ENCODE measurements at places on chromosomes 16 and 17.

DNA sequence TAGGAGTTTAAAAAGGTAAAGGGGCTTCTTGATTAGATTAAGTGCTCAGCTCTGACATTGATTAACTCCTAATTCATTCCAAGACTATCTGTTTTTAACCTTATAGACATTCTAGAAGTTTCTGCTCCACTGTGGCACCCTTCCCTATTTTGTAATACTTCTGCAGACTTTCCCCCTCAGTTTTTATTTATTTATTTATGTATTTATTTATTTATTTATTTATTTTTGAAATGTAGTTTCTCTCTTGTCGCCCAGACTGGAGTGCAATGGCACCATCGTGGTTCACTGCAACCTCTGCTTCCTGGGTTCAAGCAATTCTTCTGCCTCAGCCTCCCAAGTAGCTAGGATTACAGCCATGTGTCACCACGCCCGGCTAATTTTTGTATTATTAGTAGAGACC is 185.8 kb downstream of the PHKB start:
- DNase-seq = no peak

- DNase-seq = no peak
Measured at GRCh38 chr16:66574531-66574930, 4.7 kb upstream of the CMTM2 start.

DNA sequence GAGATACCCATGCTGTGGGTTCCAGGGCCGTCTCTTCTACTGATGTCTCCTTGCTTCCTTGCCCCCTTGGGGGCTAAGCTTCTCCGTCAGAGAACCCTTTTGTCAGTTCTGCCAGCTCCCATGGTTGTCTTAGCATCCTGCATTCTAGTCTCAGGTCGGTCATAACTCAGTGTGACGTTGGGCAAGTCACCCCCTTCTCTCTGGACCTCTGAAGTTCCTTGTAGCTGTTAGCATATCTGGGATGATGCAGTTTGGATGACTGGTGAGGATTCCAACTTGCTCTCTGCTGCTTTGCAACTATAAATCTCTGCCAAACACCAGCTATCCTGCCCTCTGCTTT is 8.9 kb upstream of the MYL4 start:
- no peak for DNase-seq

GRCh38 chr16:86222965-86223551 is 287.3 kb upstream of the FOXF1 start:
- DNase-seq = no peak

GRCh38 chr17:77555741-77556291 is 402.7 kb upstream of the TNRC6C start:
- no peak for DNase-seq

- no peak for DNase-seq
Measured at GRCh38 chr16:71439523-71439922, 2.3 kb downstream of the TLE7 start.

GRCh38 chr16:6947291-6947690 is 385.4 kb upstream of the RBFOX1 start:
- DNase-seq = no peak

GRCh38 chr17:76104896-76105231 is 1.3 kb upstream of the EXOC7 start:
- no peak for DNase-seq

DNA sequence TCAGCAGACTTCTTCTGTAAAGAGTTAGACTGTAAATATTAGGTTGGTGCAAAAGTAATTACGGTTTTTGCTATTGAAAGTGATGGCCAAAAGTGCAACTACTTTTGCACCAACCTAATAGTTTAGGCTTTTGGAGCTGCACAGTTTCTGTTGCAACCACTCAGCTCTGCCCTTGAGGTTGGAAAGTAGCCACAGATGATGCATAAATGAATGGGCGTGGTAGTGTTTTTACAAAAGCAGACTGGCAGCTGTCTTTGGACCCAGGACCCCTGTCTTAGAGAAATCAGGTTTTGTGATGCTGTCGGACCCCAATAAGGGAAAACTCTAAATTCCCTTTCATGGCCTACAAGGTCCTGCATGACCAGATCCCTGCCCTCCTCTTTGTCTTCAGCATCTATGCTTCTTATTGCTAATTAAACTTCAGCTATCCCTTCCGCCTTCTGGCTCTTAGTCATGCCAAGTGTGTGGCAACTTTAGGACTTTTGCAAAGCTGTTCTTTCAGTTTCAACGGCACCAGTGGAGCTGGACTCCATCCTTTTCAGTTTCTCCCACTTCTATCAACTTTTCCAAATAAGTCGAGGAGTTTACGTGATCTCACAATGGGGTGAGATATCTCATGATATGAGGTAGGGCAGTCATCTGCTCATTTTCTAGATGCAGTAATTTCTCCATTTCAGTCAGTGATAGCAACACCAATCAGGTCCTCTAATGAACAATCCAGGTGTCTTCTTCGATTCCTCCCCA is 232.3 kb downstream of the XYLT1 start:
- DNase-seq = peak; percentile 29

DNA sequence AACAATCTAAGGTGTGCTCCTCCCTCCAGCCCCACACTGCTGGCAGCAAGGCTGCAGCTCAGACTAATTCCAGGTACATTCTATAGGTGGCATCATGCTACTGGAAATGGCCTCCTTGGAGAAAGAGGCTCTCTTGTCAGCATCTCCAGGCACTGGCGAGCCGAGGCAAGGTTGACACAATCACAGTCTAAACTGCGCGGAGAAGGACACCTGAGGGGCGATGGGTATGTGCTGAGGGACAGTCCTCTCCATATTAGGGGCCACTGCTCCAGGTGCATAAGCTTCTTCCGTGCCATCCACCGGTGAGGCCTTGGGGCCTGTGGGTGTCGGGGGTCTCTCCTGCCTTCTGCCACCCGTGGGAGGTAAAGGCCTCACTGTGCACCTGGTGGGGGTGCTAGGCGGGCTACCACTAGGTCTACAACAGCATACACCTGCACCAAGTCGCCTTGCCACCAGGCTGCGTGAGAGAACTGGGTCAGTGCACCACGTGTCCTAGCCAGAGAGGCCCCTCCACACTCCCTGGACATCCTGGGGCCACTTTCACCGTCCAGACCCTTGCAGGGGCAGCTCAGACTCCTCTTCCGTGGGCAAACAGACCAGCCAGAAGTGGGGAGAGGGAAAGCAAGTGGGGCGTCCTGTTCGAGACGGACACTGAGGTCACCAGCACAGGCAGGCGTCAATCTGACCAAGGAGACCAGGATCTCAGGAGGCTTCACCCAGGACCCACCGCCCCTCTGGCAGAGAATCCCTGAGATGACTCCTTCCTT is 12.1 kb upstream of the CBX8 start:
- DNase-seq = no peak

GRCh38 chr17:82931699-82932517 is 92.1 kb upstream of the ZNF750 start:
- DNase-seq = no peak

GRCh38 chr16:11224096-11224893 is 31.7 kb downstream of the SOCS1 start:
- peak; percentile 54 for DNase-seq

DNA sequence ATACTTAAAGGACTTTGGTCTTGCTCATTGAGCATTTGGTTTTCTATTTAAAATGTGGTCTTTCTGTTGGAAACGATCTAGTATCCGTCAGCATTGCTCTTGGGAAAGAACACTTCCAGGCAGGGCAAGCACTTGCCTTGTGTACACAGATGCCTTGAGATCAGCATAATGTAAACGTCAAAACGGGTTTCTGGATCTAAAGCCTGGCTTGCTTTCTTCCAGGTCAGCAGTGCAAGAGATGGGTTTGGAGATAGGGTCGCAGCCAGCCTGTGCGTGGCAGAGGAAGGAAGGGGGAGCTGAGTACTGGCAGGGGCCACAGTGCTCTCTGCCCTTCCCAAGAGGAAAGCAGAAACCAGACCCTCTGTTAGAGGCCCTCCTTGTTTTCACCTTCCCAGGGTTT is 175.5 kb downstream of the LGALS9B start:
- no peak for DNase-seq

DNA sequence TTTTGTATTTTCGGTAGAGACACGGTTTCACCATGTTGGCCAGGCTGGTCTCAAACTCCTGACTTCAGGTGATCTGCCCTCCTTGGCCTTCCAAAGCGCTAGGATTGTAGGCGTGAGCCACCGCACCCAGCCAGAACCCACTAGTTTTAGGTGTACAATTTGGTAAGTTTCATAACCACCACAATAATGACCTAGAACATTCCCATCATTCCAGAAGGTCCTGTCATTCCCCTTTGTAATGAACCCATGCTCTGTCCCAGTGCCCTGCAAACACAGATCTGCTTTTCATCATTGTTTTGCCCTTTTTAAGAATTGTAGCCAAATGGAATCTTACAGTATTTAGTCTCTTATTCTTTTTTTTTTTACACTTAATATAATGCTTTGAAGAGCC is 35.6 kb upstream of the IRF8 start:
- DNase-seq = no peak

DNA sequence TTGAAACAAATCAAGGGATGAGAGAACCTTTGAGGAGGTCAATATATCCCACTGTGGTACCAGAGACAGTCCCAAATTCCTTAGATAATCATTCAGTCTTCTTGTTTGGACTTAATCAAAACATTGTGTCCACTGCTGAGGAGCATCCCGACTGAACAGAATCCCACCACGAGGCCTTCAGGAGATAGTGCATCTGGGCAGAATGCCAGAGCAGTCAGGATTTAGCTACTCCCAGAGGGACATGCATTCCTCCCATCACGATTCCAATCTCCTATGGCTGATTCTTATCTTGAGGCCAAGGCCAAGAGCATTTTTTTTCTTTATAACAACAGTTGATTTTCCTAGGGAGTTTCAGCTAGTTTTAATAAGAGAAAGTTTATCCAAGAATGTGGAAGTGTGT is 87.4 kb upstream of the COX10 start:
- no peak for DNase-seq

DNA sequence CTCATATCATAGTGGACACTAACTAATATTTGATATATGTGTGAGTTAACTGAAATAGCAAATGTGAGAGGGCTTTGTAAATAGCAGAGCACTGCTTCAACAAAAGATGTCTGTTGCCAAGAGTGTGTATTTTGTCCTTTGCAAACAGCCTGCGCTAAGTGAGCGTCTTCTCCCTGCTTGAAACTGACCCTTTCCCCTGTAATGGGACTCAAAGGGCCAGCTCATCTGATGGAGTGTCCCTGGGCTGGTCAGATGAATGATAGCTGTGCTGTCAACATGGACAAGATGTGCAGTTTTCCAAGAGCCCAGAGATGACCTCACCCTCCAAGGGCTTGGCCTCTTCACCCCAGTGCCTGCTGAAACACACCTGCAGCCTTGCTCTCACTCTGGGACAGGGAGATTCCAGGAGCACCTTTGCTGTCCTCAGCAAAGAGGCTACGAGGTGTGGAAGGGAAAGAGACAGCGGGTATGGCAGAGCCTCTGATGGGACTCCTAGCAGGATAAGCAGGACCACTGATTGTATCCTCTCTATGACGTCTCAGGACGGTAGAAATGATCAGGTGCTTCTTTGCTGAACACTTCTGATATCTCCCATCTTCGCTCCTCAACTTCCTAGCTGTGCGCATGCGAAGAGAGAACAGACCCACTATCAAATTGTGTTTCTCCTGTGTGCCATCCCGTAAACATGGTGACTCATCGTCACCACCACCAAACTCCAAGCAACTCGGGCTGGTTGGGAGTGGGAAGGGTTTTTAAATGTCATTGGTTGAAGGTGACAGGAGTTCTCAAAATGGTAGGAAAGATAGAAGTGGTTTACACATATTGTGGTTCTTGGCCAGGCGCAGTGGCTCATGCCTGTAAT is 35.8 kb upstream of the TBX2 start:
- no peak for DNase-seq

DNA sequence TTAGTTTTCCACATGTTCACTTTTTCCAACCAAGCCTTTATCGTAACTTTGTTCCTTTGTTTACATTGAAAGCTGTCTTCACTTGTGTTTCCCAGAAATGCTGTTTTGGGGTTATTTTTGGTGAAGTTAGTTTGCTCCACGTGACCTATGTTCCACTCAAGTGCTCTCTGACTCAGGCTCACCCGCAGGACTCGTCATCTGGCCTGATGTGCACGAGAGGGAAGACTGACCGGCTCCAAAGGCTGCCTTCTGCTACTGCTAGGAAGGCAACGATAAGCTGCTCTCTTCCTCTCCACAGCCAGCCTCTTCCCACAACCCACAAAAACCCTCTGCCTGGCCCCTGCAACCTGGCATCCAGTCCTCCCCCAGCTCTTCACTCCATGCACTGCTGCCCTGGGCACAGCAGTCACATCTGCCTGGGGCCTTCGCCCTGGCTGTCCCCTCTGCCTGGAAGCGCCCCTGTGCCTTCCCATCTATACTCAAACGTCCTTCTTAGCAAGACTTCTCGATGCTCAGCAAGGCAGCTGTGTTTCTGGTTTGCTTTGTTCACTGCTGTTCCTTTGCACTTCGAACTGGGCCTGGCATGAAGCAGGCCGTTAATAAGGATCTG is 28.0 kb downstream of the ZCCHC14 start:
- no peak for DNase-seq

GRCh38 chr17:40514013-40514875 is 12.8 kb upstream of the TNS4 start:
- DNase-seq = no peak

- DNase-seq = no peak
Measured at GRCh38 chr17:60594734-60595133, 5.3 kb upstream of the PPM1D start.

GRCh38 chr16:66587881-66588600 is 8.8 kb downstream of the CMTM2 start:
- DNase-seq = no peak

- DNase-seq = no peak
Measured at GRCh38 chr17:54906683-54907082, 6.0 kb downstream of the TOM1L1 start.

- peak; percentile 18 for DNase-seq
Measured at GRCh38 chr17:32609085-32609484, 122.3 kb downstream of the CDK5R1 start.

DNA sequence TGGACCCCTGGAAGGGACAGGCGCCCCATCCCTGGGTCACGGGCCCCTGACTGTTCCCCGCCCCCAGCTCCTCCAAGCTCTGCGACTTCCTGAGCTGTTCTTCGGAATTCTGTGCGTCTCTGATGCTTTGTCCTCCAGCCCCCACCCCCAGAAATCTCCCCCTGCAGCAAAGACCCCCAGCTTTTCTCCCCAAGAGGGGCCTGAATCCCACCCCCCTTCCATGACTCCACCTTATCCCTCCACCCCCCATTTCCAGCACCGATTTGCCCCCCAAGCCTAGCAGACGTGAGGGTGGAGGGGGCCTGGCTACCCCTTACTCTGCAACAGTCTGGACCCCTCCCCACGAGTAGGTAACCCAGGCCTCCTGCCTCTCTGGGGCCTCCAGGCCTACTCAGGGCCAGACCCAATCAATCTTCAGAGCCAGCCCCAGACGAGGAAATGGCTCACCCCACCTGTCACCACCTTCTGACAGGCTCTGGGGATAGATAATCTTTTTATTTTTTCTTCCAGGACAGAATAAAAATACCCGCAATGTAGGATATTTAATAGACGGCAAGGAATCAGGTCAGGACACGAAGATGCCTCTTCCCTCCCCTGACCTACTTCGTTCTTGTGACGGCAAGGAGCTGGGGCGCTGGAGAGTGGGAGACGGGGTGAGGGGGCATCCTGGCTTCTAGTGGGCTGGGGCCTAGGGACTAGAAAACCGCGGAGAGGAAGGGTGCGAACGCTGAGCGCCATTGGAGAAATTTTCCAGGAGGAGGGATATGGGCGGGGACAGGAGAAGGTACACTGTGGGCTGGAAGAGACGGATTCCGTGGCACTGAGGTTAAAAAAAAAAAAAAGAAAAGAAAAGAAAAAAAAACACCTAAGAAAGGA is 744 bp upstream of the PLXDC1 start:
- DNase-seq = no peak

Measured in activated CD8-positive, alpha-beta memory T cell treated with anti-CD3 and anti-CD28 coated beads for 48 hours (primary cell).